ENCODE measurements at places on chromosomes 3 and 15.

DNA sequence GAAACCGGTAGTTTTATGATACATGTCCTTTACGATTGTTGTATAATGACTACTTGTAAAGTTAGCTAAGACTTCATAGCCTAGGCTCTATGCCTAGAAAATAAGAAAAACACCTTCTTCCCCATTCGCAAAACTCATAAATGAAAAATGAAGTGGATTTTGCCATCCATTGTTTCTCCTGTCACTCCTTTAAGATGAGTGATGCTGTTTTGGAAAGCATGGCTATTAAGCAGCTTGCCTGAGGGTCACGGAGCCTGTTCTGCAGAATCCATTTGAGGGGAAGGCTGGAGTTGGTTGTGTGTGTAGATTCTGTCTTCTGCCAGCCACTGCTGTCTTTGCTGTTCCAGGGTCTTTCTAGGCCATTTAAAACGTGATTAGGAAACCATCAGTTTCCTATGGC, 31.5 kb downstream of the ROBO2 start:
- no peak for DNase-seq

- DNase-seq, result no peak
Measured at GRCh38 chr15:63872759-63873510, 39.2 kb upstream of the HERC1 start.

DNA sequence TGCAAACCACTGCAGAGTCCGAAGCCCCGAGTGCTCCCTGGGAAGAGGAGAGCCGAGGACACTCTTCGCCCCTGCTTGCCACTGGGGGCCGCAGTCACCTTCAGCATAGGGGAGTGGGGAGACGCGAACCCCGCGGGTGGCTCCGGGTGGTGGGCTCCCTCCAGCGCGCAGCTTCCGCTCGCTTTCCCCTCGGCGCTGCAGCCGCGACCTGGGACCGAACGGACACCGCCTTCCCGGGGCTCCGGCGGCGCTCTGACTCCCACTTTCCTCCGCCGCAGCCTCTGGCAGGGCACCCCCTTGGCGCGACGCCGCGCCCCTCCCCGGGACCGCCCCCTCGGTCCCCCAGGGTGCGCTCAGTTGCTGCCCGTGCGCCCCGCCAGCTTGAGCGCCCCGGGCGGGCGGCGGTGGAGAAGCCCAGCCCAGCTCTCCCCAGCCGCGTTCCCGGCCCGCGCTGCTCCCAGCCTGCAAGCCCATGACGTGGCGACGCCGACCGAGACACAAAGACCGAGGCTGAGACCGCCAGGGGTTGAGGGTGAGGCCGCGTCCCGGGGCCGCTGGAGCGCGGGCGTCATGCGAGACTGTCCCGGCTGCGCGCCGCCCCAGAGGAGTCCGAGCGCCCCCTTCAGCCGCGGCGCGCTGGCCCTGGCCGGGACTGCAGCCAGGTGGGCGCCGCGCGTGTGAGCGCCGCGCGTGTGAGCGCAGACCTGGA, at the start of gene MINAR1:
MINAR1 (plus strand) TSS at position 701 of the 709 bp plus-strand sequence. CDS start 23,812 bp downstream, outside the sequence.
- DNase-seq, result peak; percentile 34

GRCh38 chr3:39332525-39332924, 3.0 kb downstream of the CCR8 start:
- no peak for DNase-seq

DNA sequence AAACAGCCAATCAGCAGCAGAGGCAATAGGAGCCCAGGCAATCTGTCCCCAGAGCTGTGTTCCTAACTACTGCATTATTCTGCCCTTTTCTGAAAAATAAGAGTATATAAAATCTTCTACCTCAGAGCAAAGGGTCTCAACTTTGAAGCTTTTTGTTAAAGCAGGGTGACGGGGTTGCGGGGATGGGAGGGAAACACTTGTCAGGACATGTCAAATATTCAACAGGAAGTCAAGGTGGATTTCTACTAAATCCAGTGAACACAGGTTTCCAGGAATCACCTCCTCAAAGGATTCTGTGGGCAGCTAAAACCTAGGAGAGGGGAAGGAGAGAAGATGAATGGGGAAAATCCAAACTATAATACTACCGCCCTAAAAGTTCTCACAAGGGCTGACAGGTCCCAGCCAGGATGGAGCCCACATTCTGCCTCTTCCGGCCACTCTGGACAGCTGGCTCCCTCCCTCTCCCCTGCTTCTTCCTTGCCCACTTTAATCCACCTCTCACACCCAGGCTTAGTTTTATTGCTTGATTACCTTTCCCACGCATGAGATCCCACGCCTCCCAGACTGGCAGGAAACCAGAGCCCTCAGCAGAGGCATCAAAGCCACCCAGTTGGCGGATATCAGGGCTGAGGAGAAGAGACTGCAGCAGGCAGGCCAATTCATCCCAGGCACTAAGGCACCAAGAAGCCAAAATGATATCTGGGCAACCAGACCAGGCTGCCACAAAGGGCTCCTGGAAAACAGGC, 77.2 kb downstream of the OSBPL10 start:
- DNase-seq, result no peak

GRCh38 chr3:119359476-119360326, 65.5 kb downstream of the ARHGAP31 start:
- no peak for DNase-seq

DNA sequence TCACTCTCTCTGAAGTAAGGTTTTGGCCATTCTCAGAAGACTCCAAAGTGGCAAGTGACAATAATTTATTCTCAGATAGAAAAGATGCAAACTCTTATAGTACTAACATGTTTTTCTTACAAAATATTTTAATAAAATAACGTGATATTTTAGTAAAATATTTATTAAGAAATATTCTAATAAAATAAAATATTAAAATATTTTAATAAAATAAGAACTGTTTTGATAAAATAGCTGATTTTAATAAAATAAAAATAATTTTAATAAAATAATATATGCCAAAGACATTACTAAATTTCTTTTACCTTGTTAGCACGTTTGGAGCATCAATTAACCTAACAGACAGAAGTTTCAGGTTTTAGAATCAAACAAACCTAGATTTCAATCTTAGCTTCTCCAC, 424.0 kb upstream of the NECTIN3 start:
- DNase-seq, result no peak

GRCh38 chr15:85458764-85459163, 78.4 kb downstream of the AKAP13 start:
- no peak for DNase-seq

GRCh38 chr3:147945968-147946519, 536.9 kb downstream of the ZIC1 start:
- peak; percentile 1 for DNase-seq

GRCh38 chr3:157073810-157074209, 86.1 kb downstream of the CCNL1 start:
- DNase-seq, result no peak

DNA sequence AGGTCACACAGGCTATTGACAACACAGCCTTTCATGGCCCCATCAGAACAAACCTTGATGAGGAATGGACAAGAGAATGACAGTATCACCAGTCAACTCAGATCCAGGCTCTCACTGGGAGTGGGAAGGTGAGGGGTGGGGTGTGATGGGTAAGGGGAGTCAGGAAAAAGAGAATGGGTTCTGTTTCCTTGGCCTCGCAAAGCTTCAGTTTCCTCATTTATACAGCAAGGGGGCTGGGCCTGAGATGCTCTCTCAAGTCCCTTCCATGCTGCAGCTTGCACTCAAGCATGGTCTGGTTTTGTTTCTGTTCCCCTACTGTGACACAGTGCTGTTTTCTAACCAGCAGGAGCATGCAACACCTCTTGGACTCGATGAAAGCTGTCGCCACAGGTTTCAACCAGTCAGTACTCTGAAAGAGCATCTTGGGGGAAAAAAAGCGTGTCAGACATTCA, 65.7 kb upstream of the IL12A start:
- peak; percentile 52 for DNase-seq

DNA sequence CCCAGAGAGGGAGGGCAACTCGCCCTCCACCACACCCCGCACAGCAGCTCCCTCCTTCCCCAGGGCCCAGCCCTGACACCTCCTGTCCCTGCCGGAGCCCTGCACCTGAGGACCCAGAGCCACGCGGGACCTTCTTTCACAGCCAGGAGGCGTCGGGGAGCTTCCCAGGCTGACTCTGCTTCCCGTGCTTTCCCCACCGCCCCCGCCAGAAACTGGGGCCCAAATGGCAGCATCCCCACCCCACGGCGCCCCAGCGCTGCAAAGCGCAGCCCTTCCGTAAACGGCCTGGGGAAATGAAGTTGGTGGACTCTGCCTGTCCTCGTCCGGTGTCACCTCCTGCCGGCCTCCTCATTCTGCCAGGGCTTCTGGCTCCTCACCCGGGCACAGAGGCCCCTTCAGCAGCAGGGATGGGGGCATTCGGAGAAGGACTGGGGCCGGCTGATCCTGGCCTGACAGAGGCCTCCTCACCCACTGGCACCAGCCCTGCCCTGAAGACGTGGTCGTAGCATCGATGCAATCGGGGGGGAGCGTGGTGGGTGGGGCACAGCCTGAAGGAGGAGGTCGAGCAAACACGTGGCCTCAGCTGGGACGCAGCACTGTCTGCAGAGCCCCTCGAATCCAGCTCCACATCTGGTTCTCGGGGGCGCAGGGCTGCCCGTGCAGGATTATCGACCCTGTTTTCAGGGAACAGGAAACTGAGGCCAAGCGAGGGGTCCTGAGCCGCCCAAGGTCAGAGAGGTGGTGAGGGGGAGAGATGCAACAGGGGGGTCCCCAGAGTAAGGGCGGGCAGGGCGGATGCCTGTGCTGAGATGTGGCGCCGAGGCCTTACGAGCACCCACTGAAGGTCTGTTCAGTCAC, 235.4 kb downstream of the XXYLT1 start:
- DNase-seq, result peak; percentile 24

- DNase-seq, result no peak
Measured at GRCh38 chr15:67777773-67778172, 47.5 kb upstream of the SKOR1 start.

DNA sequence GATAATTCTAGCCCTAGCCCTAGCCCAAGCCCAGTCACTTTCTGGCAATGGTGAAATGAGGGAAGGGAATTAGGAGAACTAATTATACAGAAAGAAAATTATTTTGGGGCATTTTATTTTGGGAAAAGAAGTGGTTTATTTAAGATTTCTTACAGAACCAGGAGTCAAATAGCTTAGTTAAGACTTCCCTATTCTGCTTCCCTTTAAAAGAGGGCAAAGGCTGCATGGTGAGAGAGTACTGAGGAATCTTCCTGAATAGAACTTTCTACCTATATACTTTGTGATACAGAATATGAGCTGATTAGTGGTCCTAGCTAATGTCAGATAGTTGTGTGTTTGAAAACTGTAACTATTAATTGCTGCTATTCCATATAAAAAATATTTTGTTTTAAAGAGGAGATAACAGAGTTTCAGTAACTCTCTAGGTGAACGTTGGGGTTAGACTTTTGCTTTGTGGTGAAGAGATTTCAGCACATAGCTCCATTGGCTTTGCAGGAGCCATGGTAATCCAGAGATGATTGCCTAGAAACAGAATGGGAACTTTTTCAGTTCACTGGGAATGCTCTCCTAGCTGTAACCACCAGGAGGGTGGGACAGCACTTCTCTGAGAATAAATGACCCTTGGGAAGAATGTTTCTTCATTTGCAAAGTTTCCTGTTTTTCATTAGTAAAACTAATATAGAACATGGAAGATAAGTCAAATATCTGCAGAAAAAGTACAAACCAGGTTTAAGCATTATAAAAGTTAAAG, 5.3 kb upstream of the GCSAM start:
- no peak for DNase-seq

Data from common myeloid progenitor, CD34-positive (primary cell).